CD4-positive, alpha-beta memory T cell (primary cell): ENCODE measurements at places on chromosomes 4 and X. TPM values are rescaled to one million over a fixed set of nuclear protein-coding genes. Genes with fewer than 3 reads are reported as not detected.

Gene PPP2R2C
- not detected for total RNA-seq

Gene HMGB3
- total RNA-seq = 1.9 TPM

GRCh38 chrX:23930894-23931604 lies 23.2 kb downstream of the CXorf58 start:
- DNase-seq = peak; percentile 56

DNA sequence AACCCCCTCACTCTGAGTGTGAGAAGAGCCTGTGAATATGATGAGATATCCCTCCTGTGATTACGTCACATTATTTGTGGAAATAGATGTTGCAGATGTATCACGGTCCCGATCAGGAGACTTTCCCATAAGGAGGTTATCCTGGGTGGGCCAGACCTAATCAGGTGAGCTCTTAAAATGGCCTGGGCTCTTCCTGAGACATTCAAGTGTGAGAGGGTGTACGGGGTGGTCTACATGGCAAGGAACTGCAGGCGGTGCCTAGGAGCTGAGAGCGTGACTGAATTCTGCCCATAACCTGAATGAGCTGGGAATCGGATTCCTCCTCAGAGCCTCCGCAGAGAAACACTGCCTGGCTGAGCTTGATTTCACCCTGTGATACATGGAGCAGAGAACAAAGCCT lies 12.9 kb upstream of the CENPVL1 start:
- no peak for DNase-seq
